ENCODE measurements at places on chromosomes 2 and 18.

- no peak for DNase-seq
Measured at GRCh38 chr18:9434122-9434701, 41.1 kb upstream of the RALBP1 start.

GRCh38 chr2:332592-332991, 44.7 kb upstream of the ALKAL2 start:
- DNase-seq, result no peak

- DNase-seq, result no peak
Measured at GRCh38 chr2:102154946-102155702, 12.6 kb downstream of the IL1R1 start.

GRCh38 chr2:120445449-120446143, 99.7 kb downstream of the INHBB start:
- no peak for DNase-seq

- DNase-seq, result no peak
Measured at GRCh38 chr2:134178138-134178877, 75.6 kb upstream of the MGAT5 start.

GRCh38 chr2:207286106-207286505, 120.4 kb upstream of the KLF7 start:
- no peak for DNase-seq

- DNase-seq, result no peak
Measured at GRCh38 chr2:127597984-127598380, 48.0 kb upstream of the GPR17 start.

- no peak for DNase-seq
Measured at GRCh38 chr2:134408386-134408785, 154.5 kb downstream of the MGAT5 start.

- no peak for DNase-seq
Measured at GRCh38 chr2:44543773-44544725, 182.3 kb downstream of the CAMKMT start.

- DNase-seq, result no peak
Measured at GRCh38 chr2:237310515-237311114, 103.3 kb downstream of the COL6A3 start.

GRCh38 chr2:53268086-53268485, 499.5 kb upstream of the CHAC2 start:
- DNase-seq, result no peak

DNA sequence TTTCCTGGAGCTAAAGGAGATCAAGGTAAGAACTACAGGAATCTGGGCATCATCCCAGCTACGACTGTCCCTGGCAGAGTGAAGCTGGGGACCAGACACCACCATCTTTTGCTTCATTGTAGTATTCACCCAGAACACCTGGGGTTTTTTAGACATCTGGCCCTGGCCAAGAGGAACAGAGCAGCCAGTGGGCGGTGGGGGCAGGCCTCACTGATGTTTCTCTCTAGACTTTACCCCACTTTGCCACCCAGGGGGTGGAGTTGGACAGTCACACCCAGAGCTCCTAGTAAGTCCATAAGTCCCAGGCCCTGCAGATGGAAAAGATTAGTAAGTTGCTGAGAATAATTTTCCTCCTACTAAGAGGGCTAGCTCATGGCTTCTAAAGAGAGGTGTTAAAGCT, 39.6 kb downstream of the MARCO start:
- no peak for DNase-seq

DNA sequence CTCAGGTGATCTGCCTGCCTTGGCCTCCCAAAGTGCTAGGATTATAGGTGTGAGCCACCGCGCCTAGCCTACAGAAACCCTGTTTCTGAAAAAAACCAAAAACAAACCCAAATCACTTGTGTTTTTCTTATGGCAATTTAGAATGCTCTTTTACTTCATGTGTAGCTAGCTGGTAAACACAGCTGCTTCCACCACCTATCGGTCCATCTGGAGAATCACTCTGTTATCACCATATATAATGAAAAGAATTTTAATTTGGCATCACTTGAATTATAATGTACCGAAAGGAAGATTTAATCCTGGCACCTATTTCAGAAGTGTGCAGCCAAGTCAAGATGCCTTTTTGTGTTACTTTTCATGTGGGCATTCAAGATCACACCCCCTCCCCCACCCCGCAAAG, 86.5 kb upstream of the ITGB6 start:
- no peak for DNase-seq

DNA sequence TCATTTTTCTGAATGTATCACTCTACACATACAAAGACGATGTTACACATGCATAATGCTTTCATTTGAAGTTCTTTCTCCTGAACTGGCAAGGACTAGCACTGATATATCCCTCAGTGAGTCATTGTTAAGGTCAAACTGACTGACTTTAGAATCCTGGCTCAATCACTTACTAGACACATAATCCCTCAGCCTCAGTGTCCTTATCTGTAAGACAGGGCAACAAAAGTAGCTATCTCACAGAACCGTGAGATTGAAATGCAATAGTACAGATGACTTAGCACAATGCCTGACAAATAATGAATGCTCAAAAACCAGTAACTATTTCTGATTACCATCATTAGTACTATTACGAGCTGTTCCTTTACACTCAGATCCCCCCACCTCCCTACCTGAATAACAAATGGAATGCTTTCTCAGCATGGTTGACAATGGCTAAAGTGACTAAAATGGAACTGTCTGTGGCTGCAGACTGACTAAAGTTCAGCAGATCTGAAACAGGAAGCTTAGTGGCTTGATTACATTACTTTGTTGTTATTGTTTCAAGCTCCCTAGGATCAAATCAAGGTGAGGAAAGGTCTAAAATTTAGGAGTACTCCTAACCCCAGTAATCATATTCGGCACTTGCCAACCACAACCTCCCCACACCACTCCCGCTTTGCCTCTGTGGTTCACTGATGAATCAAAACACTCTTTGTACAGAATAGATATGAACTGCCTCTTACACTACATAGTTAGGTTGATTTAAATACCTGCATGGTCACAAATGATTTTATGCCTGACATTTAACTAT, 35.8 kb upstream of the CACNB4 start:
- DNase-seq, result peak; percentile 7

- no peak for DNase-seq
Measured at GRCh38 chr2:199851501-199851810, 464 bp upstream of the FTCDNL1 start.

DNA sequence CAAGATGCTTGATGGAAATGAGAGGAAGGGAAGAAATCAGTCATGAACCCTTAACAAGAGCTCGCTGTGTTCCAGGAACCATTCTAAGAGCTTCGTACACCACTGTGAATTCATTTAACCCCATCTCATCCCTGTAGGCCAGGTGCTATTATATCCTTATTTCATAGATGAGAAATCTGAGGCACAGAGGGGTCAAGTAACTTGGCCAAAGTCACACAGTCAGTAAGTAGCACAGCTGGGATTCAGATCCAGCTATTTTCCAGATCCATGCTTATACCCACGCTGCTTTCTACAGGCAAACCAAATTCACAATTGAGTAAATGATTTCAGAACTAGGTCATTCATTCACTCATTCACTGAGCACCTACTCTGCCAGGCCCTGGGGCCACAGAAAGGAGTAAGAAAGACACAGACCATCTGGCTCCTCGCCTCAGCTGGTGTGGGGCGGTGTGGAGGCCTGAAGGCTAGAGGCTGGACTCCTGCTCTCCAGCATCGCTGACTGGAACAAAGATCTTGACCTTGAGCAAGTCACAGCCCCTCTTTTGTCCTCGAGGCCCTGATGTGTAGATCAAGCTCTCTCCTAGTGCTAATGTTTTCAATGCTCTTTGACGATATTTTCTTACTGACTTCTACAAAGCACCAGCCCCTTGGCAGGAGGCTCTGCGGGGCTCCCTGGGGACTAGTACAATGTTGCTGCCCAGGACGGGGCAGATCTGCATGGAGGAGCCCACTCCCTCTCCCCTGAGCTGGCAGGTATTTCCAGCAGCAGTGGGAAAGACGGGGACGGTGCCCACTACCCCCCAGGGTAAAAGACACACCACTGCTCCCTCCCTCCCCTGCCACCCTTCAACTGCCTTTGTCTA, 26.5 kb downstream of the STEAP3 start:
- no peak for DNase-seq

DNA sequence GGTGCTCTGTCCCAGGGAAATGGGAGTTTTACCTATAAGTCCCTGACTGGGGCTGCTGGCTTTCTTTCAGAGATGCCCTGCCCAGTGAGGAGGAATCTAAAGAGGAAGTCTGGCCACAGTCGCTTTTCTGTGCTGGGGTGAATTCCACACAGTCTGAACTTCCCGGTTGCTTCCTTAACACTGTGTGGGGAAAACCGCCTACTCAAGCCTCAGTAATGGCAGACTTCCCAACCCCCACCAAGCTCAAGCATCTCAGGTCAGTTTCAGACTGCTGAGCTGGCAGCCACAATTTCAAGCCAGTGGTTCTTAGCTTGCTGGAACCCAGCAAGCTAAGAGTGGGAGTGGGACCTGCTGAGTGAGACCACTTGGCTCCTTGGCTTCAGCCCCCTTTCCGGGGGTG, 54.9 kb downstream of the NUP35 start:
- no peak for DNase-seq

- DNase-seq, result peak; percentile 68
Measured at GRCh38 chr18:22933206-22933965, at the start of gene RBBP8. Gene RBBP8 (plus strand): TSS chr18:22933328. CDS start chr18:22936852, 3,524 bp downstream.

DNA sequence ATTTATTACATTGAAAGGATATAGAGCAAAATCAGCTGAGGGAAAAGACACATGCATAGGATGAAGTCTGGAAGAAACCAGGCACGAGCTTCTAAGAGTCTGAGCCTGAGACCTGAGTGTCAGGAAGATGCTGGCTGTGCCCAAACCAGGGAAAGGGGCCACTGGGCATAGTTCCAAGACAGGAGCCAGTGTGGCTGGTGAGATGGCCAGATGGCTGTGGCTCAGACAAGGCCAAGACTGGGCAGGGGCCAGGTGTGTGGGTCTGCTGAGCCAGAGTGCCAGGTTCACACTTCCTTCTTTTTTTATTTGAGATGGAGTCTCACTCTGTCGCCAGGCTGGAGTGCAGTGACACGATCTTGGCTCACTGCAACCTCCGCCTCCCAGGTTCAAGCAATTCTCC, 95.5 kb upstream of the ATG16L1 start:
- DNase-seq, result no peak

- no peak for DNase-seq
Measured at GRCh38 chr18:10035281-10035991, 121.6 kb downstream of the VAPA start.

- DNase-seq, result no peak
Measured at GRCh38 chr2:162379719-162380580, 36.0 kb downstream of the GCA start.

DNA sequence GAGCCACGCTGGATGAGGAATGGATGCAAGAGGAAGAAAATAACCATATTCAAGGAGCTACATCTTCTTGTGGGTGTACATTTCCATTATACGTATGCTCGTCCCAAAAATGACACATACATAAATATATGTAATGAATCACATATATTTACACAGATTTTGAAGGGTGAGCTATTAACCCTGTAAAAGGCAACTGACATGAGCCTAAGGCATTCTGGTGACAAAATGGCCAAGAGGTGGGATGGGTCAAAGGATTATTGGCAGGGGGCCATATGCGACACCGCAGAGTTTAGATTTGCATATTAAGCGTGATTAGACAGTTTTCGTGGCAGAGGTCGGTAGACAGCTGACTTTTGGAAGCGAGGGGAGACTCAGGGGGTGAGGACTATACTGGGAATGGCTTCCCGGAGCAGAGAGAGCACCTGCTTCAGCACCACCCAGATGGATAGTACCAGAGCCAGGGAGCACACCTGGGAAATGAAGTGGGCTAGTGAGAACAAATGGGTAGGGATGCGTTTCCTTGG, 431 bp upstream of the CNRIP1 start:
- DNase-seq, result no peak

DNA sequence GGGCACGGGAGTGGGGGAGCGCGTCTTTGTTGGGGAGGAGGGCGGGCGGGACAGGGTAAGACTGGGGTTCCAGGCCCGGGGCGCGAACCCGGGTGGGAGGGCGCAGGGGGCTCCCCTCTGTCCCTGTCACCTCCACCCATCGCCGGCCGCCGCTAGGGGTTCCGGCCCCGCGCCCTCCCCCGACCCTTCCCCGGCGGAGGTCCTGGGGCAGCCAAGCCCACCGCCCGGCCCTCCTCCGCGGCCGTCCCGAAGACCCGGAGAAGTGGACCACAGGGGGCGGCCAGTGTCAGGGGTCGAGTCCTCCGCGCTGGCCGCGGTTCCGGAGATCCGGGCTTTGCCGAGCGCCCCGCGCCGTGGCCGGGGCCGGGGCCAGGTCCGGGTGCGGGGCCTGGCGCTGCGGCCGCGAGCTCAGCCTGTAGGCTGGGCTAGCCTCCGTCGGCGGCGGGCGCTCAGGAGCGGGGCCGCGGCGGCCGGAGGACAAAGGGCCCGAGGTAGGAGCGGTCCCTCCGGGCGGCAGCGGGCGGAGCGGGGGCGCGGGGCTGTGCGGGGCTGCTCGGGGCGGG, 16.6 kb upstream of the E2F6 start:
- DNase-seq, result no peak

DNA sequence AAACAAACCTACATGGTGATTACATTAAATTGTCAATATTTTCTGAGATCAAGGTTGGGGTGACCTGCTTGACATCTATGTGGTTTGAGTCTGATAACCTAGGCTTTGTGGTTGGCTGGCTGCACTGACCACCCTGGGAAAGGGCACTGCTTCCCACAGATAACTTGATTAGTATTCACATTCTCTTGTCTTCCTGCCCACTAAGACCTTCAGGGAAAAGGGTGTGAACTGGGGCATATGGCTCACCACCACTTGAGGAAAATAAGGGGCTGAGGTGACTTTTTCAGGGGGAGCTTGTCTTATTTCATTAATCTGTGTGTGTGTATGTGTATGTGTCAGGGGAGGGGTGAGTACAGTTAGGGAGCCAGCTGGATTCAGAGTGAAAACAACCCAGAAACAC, 1.5 kb downstream of the SMYD1 start:
- no peak for DNase-seq

GRCh38 chr18:55425698-55426097, 162.3 kb downstream of the TCF4 start:
- no peak for DNase-seq

GRCh38 chr2:8452979-8453903, 228.6 kb upstream of the ID2 start:
- DNase-seq, result no peak

- no peak for DNase-seq
Measured at GRCh38 chr2:241039416-241039815, 41.0 kb downstream of the SNED1 start.

- DNase-seq, result no peak
Measured at GRCh38 chr18:71951001-71951400, 593.1 kb downstream of the CBLN2 start.

- DNase-seq, result no peak
Measured at GRCh38 chr18:50277942-50278341, 3.4 kb downstream of the MBD1 start.

- no peak for DNase-seq
Measured at GRCh38 chr2:215410932-215411285, 25.0 kb downstream of the FN1 start.

Data from GM18507 (cell line).